ENCODE measurements at places on chromosomes 2 and 18. TPM values are rescaled to one million over a fixed set of nuclear protein-coding genes. Genes with fewer than 3 reads are reported as not detected.

DNA sequence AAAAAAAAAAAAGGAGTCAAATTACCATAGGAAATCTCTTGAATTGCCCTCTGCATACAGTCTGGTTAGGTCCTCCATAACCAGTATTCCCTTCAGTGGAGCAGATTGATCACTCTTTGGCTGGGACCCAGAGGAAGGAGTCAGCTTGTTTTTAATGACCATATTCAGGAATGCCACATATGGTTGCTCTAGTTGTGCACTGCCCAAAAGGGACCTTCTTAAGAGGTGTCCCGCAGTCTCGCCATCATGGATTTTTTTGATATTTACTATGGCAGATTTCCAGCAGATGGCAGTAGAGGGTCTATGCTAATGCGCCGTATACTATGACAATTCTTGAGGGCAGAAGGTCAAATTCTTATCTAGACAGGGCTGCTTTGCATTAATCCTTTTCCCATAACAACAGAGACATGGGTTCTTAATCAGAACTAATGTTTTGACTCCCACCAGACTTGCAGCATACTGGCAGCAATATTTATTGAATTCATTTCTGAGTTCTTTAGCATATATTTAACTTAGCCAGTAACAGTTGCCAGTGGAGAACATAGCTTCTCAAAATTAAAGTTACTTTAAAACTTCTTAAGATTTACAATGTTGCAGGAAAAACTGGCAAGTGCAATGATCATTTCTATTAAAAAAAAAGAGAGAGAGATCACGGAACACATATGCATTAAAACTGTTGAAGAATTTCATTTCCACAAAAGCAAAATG, 31.8 kb upstream of the INPP4A start:
- no peak overlapping the region for H3K27ac ChIP-seq
- no peak for DNase-seq
- no peaks in the 10 kb centered on the region for H3K36me3 ChIP-seq
- H3K4me3 ChIP-seq = no peak overlapping the region
- H3K4me1 ChIP-seq = peaks cover 10% of the 10 kb centered on the region

GRCh38 chr2:182906454-182906853, 40.0 kb upstream of the FRZB start:
- H3K36me3 ChIP-seq = no peaks in the 10 kb centered on the region
- H3K27me3 ChIP-seq = no peaks in the 10 kb centered on the region
- H3K4me1 ChIP-seq = no peaks in the 10 kb centered on the region
- no peak for DNase-seq

LAMA1 gene
- 2.3 TPM for total RNA-seq

DNA sequence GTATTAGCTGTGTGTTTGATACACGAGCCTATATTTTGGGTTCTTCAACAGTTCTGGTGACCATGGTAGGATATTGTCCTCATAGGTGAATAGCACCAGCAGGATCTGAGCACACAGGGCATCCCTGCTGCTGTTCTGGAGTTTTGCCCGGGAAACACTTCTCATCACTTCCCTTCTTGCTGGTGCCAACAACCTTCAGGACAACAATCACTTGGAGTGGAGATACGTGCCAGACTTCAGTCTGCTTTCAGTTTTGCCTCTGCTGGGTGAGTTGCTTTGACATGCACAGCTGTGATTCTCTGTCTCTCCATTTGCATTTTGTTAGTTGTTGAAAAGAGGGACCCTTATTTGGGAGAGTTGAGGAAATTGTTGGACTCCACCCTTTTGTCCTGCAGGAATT, 1347.2 kb upstream of the DDX18 start:
- DNase-seq = no peak
- H3K27me3 ChIP-seq = no peaks in the 10 kb centered on the region
- no peak overlapping the region for H3K4me3 ChIP-seq
- no peaks in the 10 kb centered on the region for H3K4me1 ChIP-seq

DNA sequence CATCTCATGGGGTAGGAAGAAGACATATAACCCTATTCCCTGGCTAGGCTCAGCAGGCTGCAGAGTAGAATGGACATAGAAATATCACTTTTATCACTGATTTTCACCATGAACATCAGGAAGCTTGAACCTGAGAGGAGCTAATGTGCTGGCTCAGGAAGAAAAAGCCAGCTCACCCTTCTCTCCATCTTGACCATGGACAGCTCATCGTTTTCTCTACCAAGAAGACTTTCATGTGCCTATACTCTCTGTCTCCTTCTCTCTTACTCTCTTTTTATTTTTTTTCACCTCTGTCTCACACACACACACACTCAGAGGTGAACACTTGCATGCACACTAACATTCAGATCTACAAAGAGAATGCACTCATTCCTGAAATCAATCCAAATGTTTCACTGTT, 372.8 kb upstream of the CNTNAP5 start:
- H3K36me3 ChIP-seq = no peaks in the 10 kb centered on the region
- H3K4me3 ChIP-seq = no peak overlapping the region
- H3K27me3 ChIP-seq = no peaks in the 10 kb centered on the region
- DNase-seq = no peak
- no peak overlapping the region for H3K27ac ChIP-seq
- no peaks in the 10 kb centered on the region for H3K4me1 ChIP-seq

DNA sequence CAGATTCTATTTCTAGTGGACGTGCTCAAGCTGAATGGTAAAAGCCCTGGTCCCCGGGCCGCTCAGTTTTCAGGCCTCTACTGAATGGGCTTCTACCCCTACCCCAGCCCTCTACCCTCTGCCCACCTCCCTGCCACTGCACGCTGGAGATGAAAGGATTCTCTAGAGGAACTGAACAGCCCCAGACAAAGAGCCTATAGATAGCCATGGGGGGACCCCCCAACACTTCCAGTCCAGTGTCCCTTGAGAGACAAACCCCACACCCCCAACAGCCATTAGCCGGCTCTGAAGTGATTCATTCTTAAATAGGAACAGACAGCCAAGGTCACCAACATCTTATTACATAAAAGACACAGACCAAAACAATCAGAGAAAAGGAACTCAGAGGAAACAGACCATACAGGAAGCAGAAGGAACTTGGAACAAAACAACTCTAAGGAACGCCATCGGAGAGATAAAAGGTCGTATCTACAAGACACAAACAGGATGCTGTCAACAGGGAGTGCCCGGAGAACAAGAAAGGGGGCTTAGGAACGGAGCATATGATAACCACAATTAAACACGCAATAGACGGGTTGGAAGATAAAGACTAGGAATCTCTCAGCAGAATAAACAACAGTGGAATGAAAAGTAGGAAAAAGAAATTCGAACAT, 23.5 kb downstream of the TMEM37 start:
- peak; percentile 16 for DNase-seq
- H3K36me3 ChIP-seq = no peaks in the 10 kb centered on the region
- H3K4me1 ChIP-seq = no peaks in the 10 kb centered on the region
- no peak overlapping the region for H3K4me3 ChIP-seq
- H3K27ac ChIP-seq = no peak overlapping the region
- H3K27me3 ChIP-seq = no peaks in the 10 kb centered on the region

TXNDC9 gene
- total RNA-seq = 24.0 TPM

DNA sequence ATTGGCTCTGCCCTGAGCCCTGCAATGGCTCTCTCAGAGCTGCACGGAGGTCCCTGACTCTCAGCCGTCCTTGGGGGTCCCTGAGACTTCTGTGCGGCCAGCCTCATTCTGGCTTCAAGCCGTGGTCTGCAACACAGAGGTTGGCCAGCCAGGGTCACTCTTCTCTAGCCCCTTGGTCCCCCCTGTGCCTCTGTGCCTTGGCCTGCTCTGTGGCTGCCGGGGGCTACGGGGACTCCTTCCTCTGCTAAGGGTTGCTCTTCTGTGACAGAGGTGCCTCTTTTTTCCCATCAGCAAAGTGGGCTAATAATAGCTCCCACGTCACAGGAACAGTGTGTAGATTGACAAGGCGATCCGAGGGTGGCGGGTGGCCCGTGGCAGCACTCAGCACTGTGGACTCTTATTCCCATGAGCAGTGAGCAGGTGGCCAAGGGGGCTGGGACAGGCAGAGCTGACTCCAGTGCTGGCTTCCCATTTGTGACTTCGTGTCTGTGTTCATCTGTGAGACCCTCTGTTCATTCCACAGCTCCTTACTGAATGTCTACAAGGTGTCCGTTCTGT, 19.4 kb downstream of the INHBB start:
- DNase-seq = no peak
- no peak overlapping the region for H3K4me3 ChIP-seq
- no peak overlapping the region for H3K27ac ChIP-seq
- H3K4me1 ChIP-seq = no peaks in the 10 kb centered on the region

LINC00305 gene
- not detected for total RNA-seq

FOSL2 gene
- total RNA-seq = 53.0 TPM

GRCh38 chr18:13266218-13267100, 47.9 kb downstream of the LDLRAD4 start:
- H3K4me1 ChIP-seq = peaks cover 43% of the 10 kb centered on the region
- no peak overlapping the region for H3K27ac ChIP-seq
- DNase-seq = peak; percentile 66
- H3K36me3 ChIP-seq = no peaks in the 10 kb centered on the region

FAM228A gene
- 1.3 TPM for total RNA-seq

- no peaks in the 10 kb centered on the region for H3K27me3 ChIP-seq
- peaks cover 68% of the 10 kb centered on the region for H3K4me1 ChIP-seq
- H3K36me3 ChIP-seq = no peaks in the 10 kb centered on the region
- no peak overlapping the region for H3K4me3 ChIP-seq
- no peak overlapping the region for H3K27ac ChIP-seq
- DNase-seq = no peak
These were observed 24.2 kb downstream of the HPCAL1 start for GRCh38 chr2:10326707-10327594.

DNA sequence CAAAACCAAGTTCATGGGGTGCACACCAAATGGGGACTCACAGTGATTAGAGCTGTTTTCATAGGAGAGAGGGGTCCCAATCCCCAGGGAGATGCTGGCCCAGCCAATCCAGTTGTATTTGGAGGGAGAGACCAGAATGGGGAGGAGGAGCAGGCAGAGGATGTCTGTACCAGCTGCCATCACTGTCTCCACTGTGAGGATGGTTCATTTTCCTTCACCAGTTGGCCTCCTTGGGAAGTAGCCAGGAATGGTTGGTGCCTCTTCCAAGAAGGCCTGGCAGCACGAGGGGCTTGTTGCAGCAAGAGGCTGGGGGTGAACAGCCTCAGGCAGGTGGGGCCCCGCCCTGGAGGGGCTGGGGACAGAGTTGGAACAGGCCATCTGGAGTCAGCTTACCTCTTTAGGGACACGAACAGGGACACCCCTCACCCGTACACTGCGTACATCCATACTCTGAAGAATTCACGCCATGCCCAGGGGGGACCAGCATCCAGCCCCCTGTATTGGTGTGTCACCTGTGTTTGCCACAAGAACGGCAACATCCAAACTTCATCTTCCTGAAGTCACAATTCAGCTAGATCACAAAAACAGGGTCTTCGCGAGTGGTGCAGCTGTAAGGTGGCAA, 161.7 kb upstream of the ZNF236 start:
- H3K4me1 ChIP-seq = no peaks in the 10 kb centered on the region
- DNase-seq = no peak
- H3K4me3 ChIP-seq = no peak overlapping the region

MRO gene
- total RNA-seq = 6.1 TPM

DNA sequence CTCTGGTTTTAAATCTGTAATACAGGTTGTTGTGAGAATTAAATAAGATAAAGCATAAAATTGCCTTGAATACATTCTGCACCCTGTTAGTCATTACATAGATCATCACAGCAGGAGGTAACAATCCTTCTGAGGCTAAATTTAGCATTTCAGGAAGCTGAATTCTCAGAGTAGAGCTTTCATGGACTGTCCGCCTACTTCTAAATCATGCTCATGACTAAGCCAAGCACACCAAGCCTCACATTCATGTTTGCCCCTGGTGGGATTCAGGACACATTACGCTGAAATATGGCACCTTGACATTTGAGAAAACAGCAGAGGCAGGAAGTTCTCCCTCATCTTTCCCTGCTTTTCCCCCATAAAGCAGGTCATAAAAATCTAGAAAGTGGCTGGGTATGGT, 16.6 kb upstream of the PIK3C3 start:
- H3K27ac ChIP-seq = no peak overlapping the region
- no peaks in the 10 kb centered on the region for H3K27me3 ChIP-seq
- DNase-seq = no peak
- no peaks in the 10 kb centered on the region for H3K36me3 ChIP-seq

- peaks cover 3% of the 10 kb centered on the region for H3K4me1 ChIP-seq
- no peak overlapping the region for H3K27ac ChIP-seq
- H3K4me3 ChIP-seq = no peak overlapping the region
- peak; percentile 39 for DNase-seq
- H3K36me3 ChIP-seq = no peaks in the 10 kb centered on the region
These were observed 51.2 kb upstream of the GLI2 start for GRCh38 chr2:120684289-120685065.

DNA sequence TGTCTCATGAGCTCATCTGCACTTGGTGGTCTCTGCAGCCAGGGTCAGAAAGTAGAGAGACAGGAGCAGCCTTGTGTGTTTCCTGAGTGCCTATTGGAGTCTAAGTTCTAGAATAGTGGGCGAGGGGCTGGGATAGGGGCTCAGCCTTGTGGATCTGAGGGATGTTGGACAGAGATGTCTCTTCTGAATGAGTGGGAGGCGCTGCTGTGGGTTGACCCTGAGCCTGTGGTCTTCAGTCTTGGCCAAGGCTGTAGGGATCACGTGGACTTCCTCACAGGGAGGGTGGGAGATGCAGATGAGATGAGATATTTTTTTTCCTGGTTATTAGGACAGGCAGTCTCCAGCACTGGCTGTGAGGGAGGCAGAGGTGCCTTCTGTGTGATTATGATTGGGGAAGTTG, 61.8 kb downstream of the RNF144A start:
- no peak overlapping the region for H3K4me3 ChIP-seq
- peak overlapping the region; percentile 0 for H3K27ac ChIP-seq
- no peaks in the 10 kb centered on the region for H3K4me1 ChIP-seq
- H3K27me3 ChIP-seq = no peaks in the 10 kb centered on the region

DNA sequence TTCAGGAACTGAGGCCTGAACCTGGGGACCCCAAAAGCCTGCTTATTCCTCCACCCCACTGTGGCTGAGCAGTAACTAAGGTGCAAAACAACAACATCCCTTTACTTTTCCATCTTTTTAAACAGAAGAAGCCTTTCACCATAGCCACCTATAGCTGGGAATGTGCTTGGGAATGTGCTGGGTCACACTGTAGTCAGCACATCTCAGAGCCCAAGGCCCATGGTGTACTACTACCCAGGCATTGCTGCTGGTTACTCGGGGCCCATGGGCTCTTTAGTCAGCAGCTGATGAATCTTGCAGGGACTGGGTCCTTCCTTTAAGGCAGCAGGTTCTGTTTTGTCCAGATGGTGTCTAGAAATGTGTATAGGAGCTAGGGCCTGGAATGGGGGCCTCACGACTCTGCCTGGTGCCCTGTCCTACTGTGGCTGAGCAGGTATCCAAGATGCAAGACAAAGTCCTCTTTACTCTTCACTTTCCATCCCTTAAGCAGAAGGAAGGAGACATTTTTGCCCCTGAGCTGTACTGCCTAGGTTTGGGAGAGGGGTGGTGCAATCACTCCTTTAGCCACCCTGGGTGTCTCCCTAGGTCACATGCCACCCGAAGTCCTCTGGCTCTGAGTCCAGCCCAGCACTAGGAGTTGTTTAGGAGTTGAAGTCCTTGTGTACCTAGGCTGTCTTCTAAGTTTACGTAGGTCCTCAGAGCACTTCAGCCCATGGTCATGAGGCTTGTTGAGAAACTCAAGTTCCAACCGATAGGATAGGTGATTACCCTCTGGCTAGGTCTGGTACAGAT, 70.1 kb downstream of the OXER1 start:
- no peaks in the 10 kb centered on the region for H3K27me3 ChIP-seq
- H3K4me1 ChIP-seq = no peaks in the 10 kb centered on the region
- H3K4me3 ChIP-seq = no peak overlapping the region
- DNase-seq = no peak

GRCh38 chr18:27666016-27666415, 480.9 kb upstream of the CHST9 start:
- no peak overlapping the region for H3K27ac ChIP-seq
- no peaks in the 10 kb centered on the region for H3K4me1 ChIP-seq
- DNase-seq = no peak
- no peak overlapping the region for H3K4me3 ChIP-seq
- no peaks in the 10 kb centered on the region for H3K36me3 ChIP-seq

CHST10 gene
- total RNA-seq = 7.9 TPM

KCTD18 gene
- 16.8 TPM for total RNA-seq

Data from spleen (tissue), 13 donors.